ENCODE measurements at places on chromosomes 16 and 17. TPM values are rescaled to one million over a fixed set of nuclear protein-coding genes. Genes with fewer than 3 reads are reported as not detected.

- DNase-seq, result peak; percentile 4
Measured at GRCh38 chr16:27918755-27919154, 144.8 kb downstream of the GSG1L start.

- no peak for DNase-seq
Measured at GRCh38 chr17:49998836-49999511, 4.0 kb upstream of the DLX3 start.

- DNase-seq, result no peak
Measured at GRCh38 chr16:81797443-81797842, 18.4 kb downstream of the PLCG2 start.

- DNase-seq, result no peak
Measured at GRCh38 chr16:56916571-56917403, 15.2 kb upstream of the HERPUD1 start.

GRCh38 chr16:54648575-54648974 lies 282.1 kb upstream of the IRX5 start:
- no peak for DNase-seq

DNA sequence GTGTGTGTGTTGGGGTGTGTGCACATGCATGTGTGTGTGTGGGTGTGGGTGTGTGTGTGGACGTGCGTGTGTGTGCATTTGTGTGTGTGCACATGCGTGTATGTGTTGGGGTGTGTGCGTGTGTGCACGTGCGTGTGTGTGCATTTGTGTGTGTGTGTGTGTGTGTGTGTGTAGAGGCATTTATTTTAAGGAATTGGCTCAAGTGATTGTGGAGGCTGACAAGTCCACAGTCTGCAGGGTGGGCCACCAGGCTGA lies 37.9 kb upstream of the JPH3 start:
- no peak for DNase-seq

DNA sequence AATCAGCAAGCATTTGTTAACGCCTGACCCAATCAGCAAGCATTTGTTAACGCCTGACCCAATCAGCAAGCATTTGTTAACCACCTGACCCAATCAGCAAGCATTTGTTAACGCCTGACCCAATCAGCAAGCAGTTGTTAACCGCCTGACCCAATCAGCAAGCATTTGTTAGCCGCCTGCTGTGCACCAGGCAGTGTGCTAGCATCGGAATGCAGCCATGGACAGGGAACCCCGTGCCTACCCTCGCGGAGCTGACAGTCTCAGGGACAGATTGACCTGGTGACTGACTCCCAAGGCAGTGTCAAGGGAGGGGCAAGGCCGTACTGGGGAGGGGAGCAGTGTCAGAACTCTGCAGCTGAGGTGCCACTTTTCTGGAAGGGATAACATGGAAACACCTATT lies 66.9 kb downstream of the ABR start:
- no peak for DNase-seq

- no peak for DNase-seq
Measured at GRCh38 chr16:71328151-71328550, 30.4 kb upstream of the CALB2 start.

DNA sequence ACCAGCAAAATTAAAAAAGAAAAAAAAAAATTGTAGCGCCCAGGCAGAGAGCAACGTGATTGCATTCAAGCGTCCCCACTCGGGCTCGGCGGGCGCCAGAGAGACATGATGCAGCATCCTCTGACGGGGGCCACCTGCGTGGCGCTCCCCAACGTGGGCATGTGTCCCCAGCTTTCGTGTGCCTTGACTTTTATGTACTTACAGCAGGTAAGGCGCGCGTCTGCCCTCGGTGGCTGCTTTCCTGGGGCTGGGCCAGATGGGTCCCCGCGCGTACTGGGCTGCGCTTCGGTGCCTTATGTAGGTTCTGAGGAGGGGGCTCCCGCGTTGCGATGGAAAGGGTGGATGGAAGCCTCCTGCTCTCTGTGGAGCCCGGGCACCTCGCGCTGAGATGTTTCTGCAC lies 28.4 kb upstream of the RBFOX1 start:
- no peak for DNase-seq

- DNase-seq, result no peak
Measured at GRCh38 chr16:17451843-17452242, 18.9 kb downstream of the XYLT1 start.

TAT gene
- not detected for total RNA-seq

FSCN2 gene
- 0.28 TPM for total RNA-seq

CIBAR2 gene
- total RNA-seq, result 0.18 TPM
